BJ (cell line): ENCODE measurements at places on chromosomes 2 and 18. TPM values are rescaled to one million over a fixed set of nuclear protein-coding genes. Genes with fewer than 3 reads are reported as not detected.

- no peak for DNase-seq
These were observed 89.3 kb downstream of the MBD2 start for GRCh38 chr18:54135216-54135615.

DNA sequence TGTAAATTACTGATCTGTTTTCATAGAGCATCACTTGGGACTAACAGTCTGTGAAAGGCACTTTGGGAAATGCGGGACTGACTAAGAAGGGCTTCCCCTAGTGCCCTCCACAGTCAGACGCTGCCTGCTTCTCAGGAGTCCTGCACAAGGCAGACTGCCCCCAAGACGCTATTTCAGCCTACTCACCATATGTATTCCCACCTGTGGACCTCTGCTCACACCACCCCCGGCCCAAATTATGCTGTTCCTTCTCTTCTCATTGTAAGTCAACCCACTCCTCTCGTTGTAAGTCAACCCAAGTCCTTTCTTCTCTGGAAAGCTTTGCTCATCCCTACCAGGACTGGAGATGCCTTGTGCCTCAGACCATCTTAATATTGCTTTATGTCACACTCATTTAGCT lies 175.3 kb downstream of the GFPT1 start:
- DNase-seq, result no peak

- DNase-seq, result no peak
These were observed 384.5 kb upstream of the MMADHC start for GRCh38 chr2:149972066-149972465.

- no peak for DNase-seq
These were observed 55.0 kb upstream of the MCFD2 start for GRCh38 chr2:46970334-46971288.

DNA sequence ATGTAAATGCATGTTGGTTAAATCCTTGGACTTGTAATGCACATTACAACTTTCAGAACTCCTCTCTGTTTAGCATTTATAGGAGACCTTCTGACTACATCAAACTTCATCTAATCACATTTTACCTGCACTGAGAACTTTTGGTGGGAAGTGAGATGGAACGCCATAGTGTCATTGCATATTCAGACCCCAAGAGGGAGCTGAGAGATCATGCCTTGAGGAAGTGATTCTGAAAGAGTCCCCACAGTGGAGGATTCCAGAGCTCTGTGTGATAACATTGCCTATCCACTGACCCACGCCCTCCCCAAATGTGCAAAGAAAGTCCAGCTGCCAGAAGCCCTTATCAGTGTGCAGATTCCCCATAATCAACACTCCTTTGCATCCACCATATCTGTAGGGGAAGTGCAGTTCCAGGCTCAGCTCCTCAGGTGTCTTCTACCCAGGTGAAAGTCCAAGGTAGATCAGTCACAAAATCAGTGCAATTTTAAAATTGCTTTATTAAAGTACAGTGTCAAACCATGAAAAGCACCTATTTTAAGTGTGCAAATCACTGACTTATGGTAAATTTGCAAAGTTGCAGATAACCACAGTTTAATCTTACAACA lies 212.4 kb downstream of the RPIA start:
- no peak for DNase-seq

GRCh38 chr2:204258890-204259289 lies 286.4 kb upstream of the PARD3B start:
- no peak for DNase-seq

DNA sequence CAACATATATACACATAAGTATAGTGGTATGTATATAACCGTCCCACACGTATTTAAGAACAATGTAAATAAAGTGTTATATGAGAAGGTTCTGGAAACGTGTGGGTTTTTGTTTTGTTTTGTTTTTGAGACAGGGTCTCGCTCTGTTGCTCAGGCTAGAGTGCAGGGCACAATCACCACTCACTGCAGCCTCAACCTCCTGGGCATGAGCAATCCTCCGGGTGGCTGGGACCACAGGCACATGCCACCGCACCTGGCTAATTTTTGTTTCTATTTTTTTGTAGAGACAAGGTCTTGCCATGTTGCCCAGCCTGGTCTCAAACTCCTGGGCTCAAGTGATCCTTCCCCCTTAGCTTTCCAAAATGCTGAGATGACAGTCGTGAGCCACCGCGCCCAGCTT lies 6.2 kb downstream of the ADAM17 start:
- no peak for DNase-seq

GRCh38 chr2:64192664-64193105 lies 48.5 kb upstream of the PELI1 start:
- DNase-seq, result no peak

DNA sequence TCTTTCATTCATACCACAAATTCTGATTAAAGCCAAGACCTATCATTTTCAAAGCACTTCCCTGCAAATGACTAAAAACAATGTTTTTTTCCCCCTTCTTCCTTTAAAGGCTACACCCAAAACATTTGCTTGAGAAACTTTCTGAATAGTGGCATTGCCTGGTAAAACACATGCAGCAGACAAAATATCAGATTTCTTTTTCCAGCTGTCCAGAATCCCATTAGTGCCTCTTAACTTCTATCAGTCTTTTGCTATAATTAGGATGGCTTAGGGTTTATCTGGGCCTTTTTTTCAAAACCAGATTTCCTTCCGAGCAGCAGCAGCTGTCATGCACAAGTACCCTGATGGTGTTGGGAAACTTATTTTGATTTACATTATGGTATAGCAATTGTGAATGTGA lies 50.6 kb downstream of the ALPK2 start:
- DNase-seq, result no peak

- DNase-seq, result no peak
These were observed 36.1 kb upstream of the GPR17 start for GRCh38 chr2:127609818-127610217.

DNA sequence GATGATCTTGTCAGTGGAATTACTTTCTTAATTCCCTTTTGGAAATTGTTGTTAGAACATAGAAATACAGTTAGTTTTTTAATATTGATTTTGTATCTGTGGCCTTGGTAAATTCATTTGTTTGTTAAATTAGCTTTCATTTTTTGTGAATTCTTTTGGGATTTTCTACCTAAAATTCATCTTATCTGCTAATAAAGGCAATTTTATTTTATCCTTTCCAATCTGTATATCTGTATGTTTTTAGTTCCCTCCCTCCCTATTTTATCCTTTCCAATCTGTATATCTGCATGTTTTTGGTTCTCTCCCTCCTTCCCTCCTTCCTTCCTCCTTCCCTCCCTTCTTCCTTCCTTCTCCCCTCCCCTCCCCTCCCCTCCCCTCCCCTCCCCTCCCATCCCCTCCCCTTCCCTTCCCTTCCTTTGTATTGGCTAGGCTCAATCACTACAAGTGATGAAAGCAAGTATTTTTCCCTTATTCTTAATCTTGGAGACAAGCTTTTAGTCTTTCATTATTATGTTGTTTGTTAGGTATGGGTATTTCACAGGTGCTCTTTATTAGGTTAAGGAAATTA lies 244.4 kb downstream of the ALK start:
- DNase-seq, result no peak

ACTR3 gene
- polyA plus RNA-seq, result 340 and 478 TPM in 2 replicates

TMEM200C gene
- not detected in 2 replicates for polyA plus RNA-seq

FIGN gene
- polyA plus RNA-seq, result 2.4 and 3.0 TPM in 2 replicates

ARHGAP28 gene
- polyA plus RNA-seq, result 5.3 and 9.5 TPM in 2 replicates

TUBA3E gene
- not detected in 2 replicates for polyA plus RNA-seq

NT5C1B gene
- polyA plus RNA-seq, result not detected in 2 replicates

AGFG1 gene
- 92.2 and 126 TPM in 2 replicates for polyA plus RNA-seq

DES gene
- 5.4 and 7.0 TPM in 2 replicates for polyA plus RNA-seq

CCDC121 gene
- polyA plus RNA-seq, result 0.58 and 0.86 TPM in 2 replicates

GPR45 gene
- not detected in 2 replicates for polyA plus RNA-seq

CHRNA1 gene
- 0.20 TPM in 1 of 2 replicates, not detected in the other for polyA plus RNA-seq
